ENCODE measurements at places on chromosomes 6 and 20.

DNA sequence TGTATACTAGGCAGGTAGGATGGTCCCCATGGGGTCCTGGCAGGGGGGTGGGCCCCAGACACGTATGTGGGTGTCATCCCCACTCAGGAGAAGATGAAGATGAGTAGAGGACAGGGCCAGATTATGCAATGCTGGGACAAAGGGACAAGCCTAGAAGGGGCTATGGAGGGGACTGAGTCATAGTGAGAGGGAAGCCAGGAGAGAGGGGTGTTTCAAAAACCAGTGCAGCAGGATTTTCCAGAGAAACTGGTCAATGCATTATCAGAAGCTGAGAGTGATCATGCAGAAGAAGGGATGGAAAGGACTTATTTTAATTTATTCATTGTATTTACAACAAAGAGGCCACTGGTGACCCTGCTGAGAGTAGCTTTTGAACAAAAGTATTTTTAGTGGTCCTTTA, 74.0 kb downstream of the PPP1R3G start:
- no peak for DNase-seq

DNA sequence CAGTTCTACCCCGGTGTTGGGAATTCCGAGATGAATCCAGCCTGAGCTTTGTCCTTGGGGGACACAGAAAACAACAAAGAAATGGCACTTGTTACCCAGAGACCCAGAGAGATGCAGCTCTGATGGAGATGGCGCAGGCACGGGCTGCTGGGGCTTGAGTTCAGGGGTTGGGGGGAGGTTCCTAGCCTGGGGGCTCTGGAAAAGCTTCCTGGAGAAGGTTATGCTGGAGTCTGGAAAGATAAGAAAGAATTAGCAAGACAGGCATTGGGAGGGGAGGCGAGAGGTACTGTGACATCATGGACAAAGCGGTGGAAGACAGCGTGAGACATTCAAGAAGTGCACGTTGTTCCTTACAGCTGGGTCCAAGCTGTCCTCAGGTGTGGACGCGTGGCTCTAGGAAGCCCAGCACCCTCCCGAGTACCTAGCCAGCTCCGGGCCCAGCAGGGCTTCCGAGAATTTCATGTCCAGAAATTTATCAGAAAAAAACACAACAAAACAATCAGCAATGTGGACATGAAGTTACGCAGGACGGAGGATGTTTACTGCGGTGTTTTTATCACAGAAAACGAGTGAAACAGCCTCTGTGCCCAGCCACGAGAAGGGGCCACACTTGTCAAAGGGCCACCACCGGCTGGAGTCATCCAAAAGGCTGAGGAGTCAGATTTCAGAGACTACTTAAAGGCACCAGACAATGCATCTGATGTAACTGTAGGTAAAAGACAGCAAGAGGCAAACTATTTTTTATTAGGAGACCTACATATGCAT, 39.5 kb downstream of the C20orf203 start:
- DNase-seq, result no peak

DNA sequence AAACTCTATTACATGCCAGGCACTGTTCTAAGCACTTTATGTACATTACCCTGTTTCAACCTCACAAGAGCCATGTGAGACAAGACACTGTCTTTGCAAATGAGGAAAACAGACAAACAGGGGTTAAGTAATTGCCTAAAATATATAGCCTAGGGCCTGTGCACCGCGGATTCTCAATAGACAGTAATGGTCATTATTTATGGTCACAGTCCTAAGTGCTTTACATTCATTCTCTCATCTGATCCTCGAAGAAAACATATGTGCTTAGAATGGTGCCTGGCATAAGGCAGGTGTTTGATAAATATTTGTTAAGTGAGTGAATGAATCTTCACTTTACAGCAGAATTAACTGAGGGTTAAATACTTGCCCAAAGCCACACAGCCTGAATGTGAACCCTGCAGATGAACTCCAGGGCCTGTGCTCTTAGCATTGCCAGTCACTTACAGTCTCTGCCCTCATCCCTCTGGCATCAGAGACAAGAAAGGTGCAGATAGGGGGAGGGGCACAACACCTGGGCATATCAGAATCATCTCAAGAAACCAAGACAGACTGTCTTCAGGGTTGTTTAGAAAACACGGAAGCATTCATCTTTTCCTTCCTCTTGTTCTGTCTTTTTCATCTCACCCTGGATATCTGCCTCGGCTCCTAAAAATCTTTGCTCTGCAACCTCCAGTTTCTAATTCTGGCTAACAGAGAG, 92.8 kb upstream of the SASH1 start:
- DNase-seq, result no peak

DNA sequence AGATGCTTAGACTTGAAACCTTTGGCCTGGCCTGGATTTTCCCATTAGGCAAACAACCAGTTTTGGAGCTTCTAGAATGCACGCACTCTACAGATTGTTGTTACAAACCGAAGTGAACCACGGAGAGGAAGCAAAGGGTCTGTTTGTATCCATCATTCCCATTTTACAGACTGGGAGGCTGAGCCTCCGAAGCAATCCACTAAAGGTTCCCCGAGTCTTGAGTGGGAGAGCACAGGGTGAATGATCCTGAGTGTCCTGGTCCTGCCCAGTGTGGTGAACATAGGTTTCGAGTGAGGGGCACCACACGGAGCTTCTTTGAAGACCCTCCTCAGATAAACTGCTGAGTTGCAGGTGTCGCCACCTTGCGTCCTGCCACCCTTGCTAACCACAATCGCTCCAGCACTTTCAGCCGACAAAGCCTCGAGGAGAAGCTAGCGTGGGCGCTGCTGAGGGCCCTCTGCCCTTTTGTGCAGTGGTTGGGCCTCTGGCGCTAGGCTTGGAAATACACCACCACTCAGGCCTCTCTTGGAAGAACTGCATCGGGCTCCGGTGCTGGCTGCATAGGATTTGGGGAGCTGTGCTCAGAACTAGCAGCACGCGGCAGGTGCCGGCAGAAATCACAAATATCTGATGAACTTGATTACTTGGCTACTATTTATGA, 1.4 kb upstream of the PRDM13 start:
- DNase-seq, result no peak

GRCh38 chr6:144594585-144594984, 309.4 kb downstream of the UTRN start:
- DNase-seq, result no peak

GRCh38 chr6:145283856-145284255, 451.5 kb downstream of the EPM2A start:
- DNase-seq, result no peak

- DNase-seq, result no peak
These were observed 32.5 kb downstream of the SPDEF start for GRCh38 chr6:34523441-34524206.

GRCh38 chr6:32191696-32192607, 491 bp downstream of the GPSM3 start:
- DNase-seq, result no peak

- no peak for DNase-seq
These were observed 8.8 kb downstream of the DUSP15 start for GRCh38 chr20:31861385-31862156.

- DNase-seq, result no peak
These were observed 168.4 kb downstream of the OR2B2 start for GRCh38 chr6:27743787-27744186.

GRCh38 chr6:84227044-84227433, 404 bp downstream of the CEP162 start:
- no peak for DNase-seq

DNA sequence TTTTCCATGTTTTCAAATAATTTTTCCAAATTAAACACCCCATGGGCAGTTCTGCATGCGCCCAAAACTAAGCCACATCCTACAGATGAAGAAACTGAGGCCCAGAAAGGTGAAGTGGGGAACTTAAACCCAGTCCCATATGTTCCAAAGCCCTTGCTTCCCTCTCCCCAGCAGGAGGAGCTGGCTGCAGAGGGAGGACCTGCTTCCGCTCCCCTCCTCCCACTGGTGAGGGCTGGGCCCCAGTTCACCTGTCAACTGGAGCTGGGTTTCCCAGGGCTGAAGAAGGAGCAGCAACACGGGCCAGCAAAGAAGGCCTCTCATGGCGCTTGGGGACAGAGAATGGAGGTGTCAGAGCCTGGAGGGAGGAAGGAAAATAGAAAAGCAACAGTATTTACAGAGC, 1.4 kb upstream of the RBPJL start:
- no peak for DNase-seq

DNA sequence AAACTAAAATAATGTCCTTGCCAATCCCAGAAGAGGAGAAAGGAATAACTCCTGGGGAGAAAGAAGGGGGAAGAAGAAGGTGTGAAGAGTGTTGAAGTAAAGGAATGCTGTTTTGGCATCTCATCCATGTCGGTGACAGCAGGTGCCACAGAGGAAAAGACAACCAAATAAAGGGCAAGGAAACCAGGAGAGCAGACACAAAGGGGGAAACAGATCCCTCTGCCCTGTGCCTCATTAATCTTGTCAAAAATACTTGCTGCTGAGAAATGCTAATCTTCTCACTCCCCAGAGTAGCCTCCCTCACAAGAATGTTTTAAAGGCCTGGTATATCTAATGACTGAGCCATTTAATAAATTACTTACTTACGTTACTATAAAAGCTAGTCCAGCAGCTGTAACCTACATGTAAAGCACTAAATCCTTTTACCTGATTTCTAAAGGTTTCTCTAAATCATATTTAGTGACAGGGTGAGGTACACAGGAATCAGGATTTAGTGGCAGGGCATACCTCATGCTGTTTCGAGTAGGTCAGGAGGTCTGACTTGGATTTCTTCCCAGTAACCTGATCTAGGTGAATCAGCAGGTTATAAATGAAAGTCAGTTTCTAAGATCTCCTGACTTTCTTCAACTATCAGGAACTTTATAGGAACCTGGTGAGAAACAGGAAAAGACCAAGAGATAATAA, 377.1 kb downstream of the CENPW start:
- peak; percentile 44 for DNase-seq

GRCh38 chr6:157220485-157220884, 102.8 kb downstream of the TMEM242 start:
- DNase-seq, result no peak

GRCh38 chr6:158684745-158685324, 35.0 kb downstream of the SYTL3 start:
- DNase-seq, result no peak

GRCh38 chr6:123329337-123329736, 307.4 kb downstream of the TRDN start:
- DNase-seq, result no peak

DNA sequence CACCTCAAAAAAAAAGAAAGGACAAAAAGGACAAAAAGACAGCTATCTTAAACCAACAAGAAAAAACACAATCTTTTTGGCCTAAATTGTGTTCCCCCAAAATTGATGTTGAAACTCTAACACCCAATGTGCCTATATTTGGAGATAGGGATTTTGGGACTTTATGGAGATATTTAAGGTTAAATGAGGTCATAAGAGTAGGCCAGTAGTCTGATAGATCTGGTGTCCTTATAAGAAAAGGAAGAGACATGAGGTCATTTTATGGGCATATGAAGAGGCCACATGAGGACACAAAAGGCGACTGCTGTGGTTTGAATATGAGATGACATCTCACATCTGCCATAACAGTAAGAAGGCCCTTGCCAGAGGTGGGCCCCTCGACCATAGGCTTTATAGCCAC, 49.5 kb downstream of the TRIM38 start:
- no peak for DNase-seq

DNA sequence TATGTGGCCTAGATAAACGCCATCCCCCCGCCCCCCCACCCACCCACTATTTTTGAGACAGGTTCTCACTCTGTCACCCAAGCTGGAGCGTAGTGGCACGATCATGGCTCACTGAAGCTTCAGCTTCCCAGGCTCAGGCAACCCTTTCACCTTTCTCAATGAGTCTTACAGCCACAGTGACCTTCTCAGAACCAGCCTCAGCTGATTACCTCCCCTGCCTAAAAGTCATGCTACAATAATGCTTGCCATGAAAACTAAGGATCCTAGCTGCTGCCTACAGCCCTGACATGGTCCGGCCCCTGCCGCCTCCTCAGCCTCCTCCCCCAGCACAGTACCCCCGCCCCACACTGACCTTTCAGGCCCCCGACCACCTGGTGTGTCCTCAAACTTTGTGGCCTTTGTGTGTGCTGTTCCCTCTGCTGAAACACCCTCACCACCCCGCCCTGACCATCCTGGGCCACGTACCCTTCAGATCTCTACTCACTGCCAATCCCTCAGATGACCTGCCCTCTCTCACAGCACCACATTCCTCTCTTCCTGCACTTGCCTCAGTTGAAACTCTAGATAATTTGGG, 31.3 kb downstream of the PNPLA1 start:
- no peak for DNase-seq

DNA sequence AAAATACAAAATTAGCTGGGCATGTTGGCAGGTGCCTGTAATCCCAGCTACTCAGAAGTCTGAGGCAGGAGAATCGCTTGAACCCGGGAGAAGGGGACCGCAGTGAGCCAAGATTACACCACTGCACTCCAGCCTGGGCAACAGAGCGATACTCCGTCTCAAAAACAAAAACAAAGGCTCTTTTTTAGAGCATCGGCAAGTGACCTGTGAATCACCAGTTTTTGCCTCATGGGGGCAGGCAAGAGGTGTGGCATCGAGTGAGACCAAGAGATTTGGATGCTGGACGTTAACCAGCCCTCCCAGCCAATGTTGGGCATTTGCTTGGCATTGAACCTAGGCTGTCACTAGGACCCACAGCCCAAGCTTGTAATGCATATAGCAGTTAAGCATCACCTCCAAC, 14.6 kb upstream of the CDK5RAP1 start:
- DNase-seq, result no peak

- no peak for DNase-seq
These were observed 193.0 kb upstream of the SGK1 start for GRCh38 chr6:134510920-134511319.

DNA sequence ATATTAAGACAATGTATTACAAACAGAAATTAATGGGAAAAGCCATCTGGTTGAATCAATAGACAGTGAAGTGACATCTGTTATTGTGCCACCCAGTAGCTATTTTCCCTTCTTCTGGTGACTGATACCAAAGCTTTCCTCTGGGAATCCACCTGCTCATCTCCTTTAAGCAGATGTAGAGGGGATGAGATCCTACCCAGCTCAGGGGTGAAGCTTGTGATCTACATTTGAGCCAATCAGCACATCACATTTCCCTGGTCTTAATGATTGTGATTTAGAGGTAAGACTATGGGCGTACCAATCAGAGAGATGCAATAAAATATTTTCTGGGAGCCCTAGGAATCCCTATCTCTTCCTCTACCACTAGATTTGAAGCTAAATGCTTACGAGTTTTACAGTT, 782.9 kb downstream of the PTPRT start:
- DNase-seq, result no peak

GRCh38 chr6:139996253-139996834, 621.9 kb upstream of the CITED2 start:
- DNase-seq, result no peak

Measured in foreskin keratinocyte (primary cell).